ENCODE measurements at places on chromosomes 5 and 9.

- DNase-seq = no peak
These were observed 3.6 kb downstream of the SCAMP1 start for GRCh38 chr5:78364005-78364404.

GRCh38 chr5:60208716-60209115, 315.2 kb upstream of the PDE4D start:
- no peak for DNase-seq

GRCh38 chr5:57834829-57835608, 352.4 kb upstream of the ACTBL2 start:
- DNase-seq = peak; percentile 38

DNA sequence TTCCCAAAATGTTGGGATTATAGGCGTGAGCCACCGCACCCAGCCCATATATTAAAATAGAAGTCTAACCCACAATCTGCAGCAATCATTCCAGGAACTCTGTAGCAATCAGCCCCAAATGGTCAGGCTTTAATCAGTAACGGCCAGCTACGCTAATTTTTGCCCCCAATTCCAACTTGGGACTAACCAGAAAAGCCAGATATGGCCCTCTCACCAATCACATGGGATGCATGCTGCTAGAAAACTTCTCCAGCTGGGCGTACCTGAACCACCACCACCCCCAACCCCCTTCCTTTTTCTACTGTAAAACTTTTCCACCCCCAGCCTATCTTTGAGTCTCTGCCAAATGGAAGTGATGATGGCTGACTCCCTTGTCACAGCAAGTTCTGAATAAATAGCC, 4.1 kb downstream of the SUSD1 start:
- no peak for DNase-seq

GRCh38 chr5:104652271-104652861, 1089.8 kb upstream of the NUDT12 start:
- no peak for DNase-seq

DNA sequence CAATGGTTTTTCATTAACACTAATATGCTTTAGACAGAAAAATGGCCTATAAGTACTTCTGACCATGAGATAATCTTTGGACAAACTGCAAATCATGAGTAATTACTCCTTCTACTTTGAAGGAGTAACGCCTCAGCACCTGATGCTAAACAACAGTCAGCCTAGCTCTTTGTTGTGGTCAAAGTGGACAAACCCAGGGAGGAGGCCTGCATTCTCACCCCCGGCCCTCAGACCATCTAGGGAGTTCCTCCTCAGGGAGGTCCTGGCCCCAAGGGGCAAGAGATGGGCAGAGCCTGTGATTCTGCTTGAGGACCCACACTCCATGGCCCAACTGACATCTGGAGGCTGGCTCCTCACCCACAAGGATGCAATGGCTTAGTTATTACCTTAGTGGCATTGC, 48.2 kb upstream of the ANGPTL2 start:
- DNase-seq = no peak

- DNase-seq = no peak
These were observed 142.0 kb downstream of the PARP8 start for GRCh38 chr5:50808406-50808805.

DNA sequence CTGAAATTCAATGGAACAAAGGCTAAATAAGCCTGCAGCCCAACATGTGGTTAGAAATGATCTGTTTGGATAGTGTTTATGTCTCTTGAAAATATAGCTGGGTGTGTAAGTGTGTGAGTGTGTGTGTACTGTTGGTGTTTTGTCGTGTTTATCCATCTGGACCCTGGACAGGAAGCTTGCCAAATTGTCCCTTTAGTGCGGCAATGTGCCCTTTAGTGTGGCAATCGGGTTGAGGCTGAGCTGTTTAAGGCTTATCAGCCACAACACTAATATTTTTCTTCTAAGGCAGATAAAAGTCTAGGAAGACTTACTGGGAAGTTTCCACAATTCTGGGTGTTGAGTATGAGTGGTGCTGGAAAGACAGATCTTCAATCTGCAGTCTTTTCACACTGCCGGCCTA, 180.2 kb downstream of the YTHDC2 start:
- DNase-seq = no peak

- DNase-seq = no peak
These were observed 394.5 kb downstream of the ARHGEF28 start for GRCh38 chr5:74020503-74020902.

GRCh38 chr5:6176102-6176693, 202.1 kb downstream of the MED10 start:
- no peak for DNase-seq

DNA sequence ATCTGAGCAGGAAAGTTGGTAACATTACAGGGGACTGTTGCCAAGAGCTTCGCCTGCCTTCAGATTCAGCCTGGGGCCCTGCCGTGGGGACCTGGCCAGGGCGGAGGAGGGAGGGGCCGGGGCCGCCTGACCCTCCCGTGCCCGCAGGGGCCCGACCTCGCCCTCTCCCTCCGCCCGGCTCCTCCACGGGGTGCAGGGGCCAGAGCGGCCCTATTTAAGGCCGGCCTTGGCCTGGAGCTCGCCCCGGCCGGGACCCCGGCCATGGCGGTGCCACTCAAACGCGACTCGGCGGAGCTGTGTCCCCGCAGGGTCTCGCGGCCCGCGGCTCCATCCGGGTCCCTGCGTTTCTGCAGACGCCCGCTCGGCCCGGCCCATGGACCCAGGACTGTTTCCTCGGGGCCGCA, 757 bp downstream of the TMEM250 start:
- no peak for DNase-seq

DNA sequence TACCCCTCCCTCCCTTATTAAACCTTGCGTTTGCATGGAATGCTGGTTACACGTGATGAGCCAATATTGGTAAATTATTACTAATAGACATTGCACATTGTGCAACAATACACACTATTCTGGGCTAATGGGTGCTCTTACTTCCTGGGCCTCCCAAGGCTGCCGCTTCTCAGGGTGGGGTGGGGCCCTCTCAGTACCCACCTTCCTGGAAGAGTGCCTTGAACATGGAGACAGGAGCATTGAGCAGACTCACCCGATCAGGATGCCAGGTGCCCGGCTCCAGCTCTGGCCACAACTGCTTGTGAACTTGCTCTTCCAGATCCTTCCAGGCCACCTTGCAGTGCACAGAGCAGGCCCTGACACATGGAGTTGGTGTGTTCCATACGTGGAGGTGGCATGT, 24.7 kb upstream of the CEP72 start:
- no peak for DNase-seq

DNA sequence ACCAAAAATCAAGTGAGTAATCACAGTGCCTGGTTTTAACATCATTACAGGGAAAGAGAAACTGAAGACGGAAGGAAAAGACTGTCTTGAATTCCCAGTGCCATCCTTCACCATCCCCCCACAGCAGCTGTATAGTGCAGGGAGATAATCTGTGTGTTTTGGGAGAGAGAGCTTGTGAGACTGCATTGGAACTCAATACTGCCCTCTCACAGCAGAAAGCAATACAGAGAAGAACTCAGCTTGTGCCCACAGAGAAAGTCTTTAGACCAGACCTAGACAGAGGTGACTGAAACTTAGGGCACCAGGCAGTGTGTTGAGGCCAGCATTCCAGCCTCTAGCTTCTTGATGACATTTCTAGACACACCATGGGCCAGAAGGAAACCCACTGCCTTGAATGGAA, 754.7 kb upstream of the CDH6 start:
- no peak for DNase-seq

Measured in NCI-H460 (cell line).